ENCODE measurements at places on chromosomes 12 and 14.

- no peak for DNase-seq
Observed at GRCh38 chr12:74418573-74418972, 119.1 kb upstream of the ATXN7L3B start.

DNA sequence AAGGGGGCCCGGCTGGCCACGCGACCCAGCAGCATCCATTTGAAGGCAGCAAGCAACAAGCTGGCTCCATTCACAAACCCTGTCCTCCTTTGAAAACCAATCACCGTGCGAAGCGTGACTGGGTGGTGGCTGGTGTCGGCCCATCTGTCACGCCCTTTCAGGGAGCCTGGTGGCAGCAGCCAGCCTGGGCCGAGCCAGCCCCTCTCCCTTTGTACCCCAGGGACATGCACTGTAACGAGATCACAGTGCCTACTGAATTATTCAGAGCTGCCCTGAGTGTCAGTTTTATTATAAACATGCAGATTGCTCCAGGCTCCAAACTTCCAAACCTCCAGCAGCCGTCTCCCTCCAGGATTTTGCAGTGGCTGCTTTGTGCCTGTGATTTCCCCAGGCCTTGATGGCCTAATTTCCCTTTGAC is 22.3 kb upstream of the CTDSP2 start:
- no peak for DNase-seq

DNA sequence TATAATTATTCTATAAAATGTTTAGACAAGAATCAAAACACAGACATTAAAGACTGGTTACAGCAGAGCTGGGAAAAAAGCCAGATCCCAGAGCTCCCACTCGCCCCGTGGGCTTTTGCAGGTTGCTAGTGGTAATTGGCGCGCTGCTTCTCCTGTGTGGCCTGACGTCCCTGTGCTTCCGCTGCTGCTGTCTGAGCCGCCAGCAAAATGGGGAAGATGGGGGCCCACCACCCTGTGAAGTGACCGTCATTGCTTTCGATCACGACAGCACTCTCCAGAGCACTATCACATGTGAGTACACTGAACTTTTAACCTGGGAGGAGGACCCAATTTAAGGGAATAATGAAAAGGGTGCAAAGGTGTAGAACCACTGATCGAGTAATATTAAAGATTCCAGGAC is 7.5 kb downstream of the TMEM52B start:
- DNase-seq = no peak

- DNase-seq = no peak
Observed at GRCh38 chr14:61110316-61111082, 129.5 kb downstream of the SLC38A6 start.

DNA sequence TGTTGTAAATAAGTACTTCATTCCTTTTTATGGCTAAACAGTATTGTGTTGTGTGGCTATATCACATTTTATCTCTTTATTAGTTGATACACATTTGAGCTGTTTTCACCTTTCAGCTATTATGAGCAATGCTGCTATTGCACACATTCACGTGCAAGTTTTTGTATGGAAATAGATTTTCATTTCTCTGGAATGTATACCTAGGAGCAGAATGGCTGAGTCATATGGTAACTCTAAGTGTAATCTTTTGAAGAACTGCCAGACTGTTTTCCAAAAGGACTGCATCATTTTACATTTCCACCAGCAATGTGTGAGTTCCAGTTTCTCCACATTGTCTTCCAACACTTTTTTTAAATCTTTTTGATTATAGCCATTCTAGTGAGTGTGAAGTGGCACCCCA is 134.0 kb downstream of the SRGAP1 start:
- no peak for DNase-seq

- DNase-seq = no peak
Observed at GRCh38 chr12:108482717-108483212, 32.3 kb upstream of the FICD start.

DNA sequence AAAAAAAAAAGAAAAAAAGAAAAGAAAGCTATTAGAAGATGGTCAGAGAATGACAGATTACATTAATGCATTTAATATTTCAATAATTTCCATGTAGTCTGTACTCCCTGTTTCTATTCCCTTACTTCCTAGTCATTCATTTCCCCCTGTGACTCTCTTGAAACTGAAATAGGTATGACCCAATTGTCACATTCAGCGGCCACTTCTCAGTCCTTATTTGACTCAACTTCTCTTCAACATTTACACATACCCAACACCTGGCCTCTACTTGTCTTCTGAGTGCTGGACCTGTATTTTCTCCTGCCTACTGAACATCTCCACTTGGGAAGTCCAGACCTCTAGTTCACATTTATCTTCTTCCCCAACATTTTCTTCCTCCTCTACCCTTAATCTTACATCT is 7.2 kb downstream of the EEA1 start:
- no peak for DNase-seq
